ACHN (cell line): ENCODE measurements at places on chromosomes 13 and 19.
A peak's percentile ranks its signal among the peaks of the same experiment; 100 is the strongest.

- DNase-seq: no peak
Measured at GRCh38 chr13:71046360-71047079, 820.5 kb downstream of the DACH1 start.

GRCh38 chr13:72458701-72459100 is 268.7 kb downstream of the MZT1 start:
- no peak for DNase-seq

GRCh38 chr19:54795758-54796157 is 7.7 kb upstream of the KIR2DL4 start:
- no peak for DNase-seq

DNA sequence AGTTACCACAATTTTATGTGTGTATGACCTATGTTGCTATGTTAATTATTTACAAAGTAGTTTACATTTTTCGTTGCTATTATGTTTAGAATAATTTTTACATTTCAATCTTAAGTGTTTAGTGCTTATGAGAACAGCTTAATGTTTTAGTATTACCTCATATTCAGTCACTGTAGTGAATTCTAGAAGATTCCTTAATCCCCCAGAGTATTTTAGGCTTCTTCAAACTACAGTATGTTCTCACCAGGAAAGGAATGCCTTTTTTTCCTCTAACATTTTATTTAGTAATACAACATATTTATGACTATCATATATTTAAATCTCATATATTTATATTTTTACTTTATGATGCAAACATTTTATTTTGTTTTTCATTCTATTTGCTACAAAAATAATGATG is 612.1 kb upstream of the KLHL1 start:
- no peak for DNase-seq

DNA sequence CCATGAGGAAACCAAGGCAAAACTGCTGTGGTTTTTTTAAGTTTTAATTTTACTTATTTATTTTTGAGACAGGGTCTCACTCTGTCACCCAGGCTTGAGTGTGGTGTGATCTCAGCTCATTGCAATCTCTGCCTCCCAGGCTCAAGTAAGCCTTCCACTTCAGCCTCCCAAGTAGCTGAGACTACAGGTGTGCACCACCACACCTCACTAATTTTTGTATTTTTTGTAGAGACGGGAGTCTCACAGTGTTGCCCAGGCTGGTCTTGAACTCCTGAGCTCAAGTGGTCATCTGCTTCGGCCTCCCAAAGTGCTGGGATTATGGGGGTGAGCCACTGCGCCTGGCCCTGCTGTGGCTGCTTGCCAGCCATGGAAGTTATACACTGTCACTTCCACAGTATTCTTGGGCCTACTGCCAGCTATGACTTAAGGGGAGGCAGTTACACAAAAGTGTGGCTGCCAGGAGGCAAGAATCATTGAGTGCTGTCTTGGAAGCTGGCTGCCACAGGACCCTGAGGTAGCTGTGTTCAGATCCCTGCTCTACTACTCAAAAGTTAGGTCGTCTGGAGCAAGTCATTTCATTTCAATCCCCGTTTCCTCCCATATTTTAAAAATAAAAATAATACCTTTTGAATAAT is 12.7 kb downstream of the FARP1 start:
- DNase-seq: no peak

DNA sequence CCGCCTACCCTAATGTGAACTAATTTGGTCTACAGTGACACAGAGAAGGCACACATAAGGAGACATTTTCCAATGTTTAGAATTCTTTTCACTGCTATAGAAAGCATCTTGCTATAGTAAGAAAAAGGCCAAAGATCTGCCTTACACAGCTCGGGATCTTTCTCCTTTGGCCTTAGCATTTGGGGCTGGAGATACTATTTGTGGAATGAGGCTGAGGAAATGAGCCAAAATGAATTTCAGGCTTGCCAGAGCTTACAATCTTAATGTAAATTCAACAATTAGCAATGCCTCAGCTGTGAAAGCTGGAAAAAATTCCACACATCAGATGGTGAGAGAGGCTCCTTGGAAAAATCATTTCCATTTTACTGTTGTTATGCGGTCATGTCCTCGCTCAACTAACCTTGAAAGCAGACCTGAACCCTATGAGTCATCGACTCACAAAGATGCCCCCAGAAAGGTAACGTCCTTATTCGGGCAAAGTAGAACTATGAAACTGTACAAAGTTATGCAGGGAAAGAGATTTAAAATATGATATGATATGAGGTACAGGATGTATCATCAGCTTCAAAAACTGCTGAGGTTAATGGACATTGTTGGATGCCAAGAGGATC is 324.5 kb upstream of the NBEA start:
- DNase-seq: no peak

GRCh38 chr13:87311165-87311564 is 360.0 kb upstream of the SLITRK5 start:
- DNase-seq: no peak

DNA sequence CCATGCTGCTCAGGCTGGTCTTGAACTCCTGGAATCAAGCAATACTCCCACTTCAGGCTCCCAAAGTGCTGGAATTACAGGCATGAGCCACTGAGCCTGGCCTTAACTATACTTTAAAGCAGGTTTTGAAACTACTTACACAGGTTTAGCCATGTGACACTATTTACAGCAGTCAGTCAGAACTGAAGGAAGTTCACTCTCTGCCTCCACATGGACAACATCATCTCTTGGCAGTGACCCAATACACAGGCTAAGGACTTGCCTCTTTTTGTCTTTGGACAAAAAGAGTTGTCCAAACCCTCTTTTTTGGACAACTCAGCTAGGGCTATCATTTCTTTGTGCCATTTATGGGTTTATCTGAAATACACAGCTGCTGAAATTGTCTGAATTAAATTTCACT is 89.0 kb upstream of the CLDN10 start:
- DNase-seq: no peak

GRCh38 chr19:55648585-55649267 is 714 bp downstream of the CCDC106 start:
- DNase-seq: no peak

DNA sequence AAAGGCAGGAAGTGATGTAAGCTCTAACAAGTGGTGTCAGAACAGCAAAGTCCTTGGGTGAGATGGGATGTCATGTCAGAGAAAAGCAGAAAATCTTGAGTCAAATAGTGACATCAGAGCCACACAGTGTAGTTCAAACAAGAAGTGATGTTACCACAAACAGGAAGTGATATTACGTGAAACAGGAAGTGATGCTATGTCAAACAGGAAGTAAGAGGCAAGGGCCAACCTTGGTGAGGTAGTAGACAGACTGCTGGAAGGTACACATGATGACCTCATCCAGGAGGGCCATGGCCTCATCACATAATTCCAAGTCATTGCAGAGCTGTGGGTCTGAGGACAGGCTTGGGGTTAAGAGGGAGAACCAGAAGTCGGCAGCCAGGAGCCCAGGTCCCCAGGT is 7.0 kb upstream of the MAMSTR start:
- DNase-seq: no peak

DNA sequence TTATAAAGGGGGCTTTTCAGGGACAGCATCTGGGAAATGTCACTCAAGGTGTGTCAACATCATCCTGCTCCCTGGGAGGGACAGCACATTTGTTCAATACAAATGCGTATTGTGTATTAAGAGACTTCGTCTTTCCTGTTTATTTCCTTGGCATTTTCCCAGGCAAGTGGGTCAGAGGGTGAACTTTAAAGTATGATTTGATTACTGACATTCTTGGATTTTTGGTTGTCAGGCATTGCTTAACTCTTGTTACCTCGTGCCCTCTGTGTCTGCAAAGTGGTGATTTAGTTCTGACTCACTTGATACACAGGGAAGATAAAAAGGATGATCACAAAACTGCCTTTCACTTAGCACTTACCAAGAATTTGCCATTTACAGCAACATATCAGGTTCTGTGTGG is 292.7 kb downstream of the SUCLA2 start:
- no peak for DNase-seq

GRCh38 chr13:76016799-76017400 is 380.8 kb downstream of the LMO7 start:
- peak; percentile 47 for DNase-seq

GRCh38 chr19:58558066-58558622 is at the start of gene UBE2M:
Gene UBE2M, minus strand, starts transcription at chr19:58558611. Its CDS starts 230 bp downstream, at chr19:58558381.
- DNase-seq: no peak

GRCh38 chr13:35814605-35815011 is 316.6 kb downstream of the DCLK1 start:
- DNase-seq: no peak

DNA sequence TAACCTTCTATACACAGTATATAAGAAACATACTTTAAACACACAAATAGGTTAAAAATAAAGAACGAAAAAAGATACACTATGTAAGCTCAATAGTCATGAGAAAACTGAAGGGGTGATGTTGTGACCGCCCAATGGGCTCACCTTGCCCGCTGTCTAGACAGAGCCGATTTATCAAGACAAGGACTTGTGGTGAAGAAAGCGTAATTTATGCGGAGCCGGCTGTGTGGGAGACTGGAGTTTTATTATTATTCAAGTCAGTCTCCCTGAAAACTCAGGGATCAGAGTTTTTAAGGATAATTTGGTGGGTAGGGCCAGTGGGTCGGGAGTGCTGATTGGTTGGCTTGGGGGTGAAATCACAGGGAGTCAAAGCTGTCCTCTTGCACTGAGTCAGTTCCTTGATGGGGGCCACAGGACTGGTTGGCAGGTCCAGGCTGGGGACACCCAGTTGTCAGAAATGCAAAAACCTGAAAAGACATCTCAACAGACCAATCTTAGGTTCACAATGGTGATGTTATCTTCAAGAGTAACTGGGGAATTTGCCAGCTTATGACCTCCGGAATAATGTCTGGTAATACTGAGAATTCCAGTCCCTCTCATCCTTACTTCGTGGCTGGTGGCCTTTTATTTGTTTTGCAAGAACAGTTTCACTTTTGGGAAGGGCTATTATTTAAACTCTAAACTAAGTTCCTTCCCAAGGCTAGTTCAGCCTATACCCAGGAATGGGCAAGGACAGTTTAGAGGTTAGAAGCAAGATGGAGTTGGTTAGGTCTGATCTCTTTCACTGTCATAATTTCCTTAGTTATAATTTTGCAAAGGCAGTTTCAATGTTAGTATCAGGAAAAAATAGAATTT is 96.6 kb downstream of the UBL3 start:
- no peak for DNase-seq

- DNase-seq: no peak
Measured at GRCh38 chr13:90545070-90545840, 802.2 kb upstream of the MIR17HG start.

GRCh38 chr13:46146898-46147297 is 35.1 kb downstream of the LCP1 start:
- DNase-seq: no peak

GRCh38 chr19:40689339-40690049 is 957 bp downstream of the NUMBL start:
- DNase-seq: no peak

DNA sequence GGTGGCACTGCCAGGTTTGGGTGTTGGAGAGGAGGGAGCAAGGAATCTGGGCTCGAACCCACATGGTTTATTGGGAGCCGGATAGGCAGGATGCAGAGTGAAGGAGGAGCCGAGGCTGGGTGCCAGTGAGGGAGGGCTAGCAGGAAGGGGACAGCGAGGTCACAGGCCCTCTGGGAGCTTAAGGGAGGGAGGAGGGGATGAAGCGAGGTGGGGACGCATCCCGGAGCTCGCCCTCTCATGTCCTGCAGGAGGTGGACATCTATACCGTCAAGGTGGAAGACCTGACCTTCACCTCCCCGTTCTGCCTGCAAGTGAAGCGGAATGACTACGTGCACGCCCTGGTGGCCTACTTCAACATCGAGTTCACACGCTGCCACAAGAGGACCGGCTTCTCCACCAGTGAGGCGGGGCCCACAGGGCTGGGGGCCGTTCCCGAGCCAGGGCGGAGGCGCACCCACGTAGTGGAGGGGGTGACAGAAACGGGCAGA is 3.5 kb upstream of the ADM5 start:
- DNase-seq: no peak

DNA sequence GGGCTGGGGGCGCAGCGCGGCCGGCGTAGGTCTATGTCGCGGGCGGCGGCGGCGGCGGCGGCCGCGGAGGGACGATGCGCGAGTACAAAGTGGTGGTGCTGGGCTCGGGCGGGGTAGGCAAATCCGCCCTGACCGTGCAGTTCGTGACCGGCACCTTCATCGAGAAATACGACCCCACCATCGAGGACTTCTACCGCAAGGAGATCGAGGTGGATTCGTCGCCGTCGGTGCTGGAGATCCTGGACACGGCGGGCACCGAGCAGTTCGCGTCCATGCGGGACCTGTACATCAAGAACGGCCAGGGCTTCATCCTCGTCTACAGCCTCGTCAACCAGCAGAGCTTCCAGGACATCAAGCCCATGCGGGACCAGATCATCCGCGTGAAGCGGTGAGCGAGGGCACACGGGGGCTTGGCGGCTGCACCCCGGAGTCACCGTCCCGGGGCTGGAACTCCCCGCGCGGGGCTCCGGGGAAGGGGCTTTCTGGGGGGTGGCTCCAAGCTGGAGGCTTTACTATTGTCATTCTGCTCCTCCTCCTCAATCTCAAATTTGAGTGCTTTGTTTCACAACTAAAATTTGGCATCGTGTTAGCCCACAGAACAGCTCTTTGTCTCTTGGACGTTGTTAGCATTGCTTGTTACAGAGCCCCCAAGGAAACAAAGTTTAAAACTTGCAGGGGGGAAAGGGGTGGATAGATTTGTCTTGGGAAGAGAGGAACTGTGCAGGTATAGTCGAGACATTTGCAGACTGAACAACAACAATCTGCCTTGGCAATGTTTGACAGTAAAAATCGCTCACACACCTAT is 630 bp downstream of the RAP2A start:
- peak; percentile 25 for DNase-seq

GRCh38 chr19:54136086-54136863 is 1.3 kb upstream of the CNOT3 start:
- no peak for DNase-seq

DNA sequence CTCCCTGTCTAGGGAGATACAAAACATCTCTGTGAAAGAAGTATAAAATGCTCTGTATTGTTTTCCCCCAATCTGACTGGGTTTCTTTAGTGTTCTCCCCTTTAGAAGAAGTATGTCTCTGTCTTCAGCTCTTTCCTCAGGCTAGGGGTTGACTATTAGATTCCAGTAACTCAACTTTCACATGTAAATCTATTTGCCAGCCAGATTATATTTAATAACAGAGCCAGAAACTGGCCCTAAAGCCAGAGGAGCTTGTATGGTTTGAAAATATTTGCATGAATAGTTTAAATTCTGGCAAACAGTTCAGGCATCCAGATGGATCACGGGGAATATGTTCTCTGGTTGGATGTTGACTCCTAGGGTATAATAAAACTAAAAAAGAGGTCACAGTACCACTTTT is 22.3 kb upstream of the CYSLTR2 start:
- DNase-seq: no peak

- DNase-seq: no peak
Measured at GRCh38 chr13:113074876-113075275, 30.7 kb upstream of the F7 start.

- no peak for DNase-seq
Measured at GRCh38 chr13:94959626-94960025, 247.3 kb upstream of the SOX21 start.

GRCh38 chr13:99356262-99357091 is 49.3 kb upstream of the GPR183 start:
- DNase-seq: no peak
